ENCODE measurements at places on chromosomes 7 and 10.

GRCh38 chr10:99754670-99755069 is 22.6 kb downstream of the CUTC start:
- no peak for DNase-seq

- peak; percentile 44 for DNase-seq
Observed at GRCh38 chr10:133400624-133401424, 6.9 kb downstream of the MTG1 start.

- DNase-seq: no peak
Observed at GRCh38 chr7:105353752-105354328, 34.9 kb downstream of the SRPK2 start.

GRCh38 chr10:110872145-110872983 is 636 bp downstream of the PDCD4 start:
- DNase-seq: peak; percentile 47

DNA sequence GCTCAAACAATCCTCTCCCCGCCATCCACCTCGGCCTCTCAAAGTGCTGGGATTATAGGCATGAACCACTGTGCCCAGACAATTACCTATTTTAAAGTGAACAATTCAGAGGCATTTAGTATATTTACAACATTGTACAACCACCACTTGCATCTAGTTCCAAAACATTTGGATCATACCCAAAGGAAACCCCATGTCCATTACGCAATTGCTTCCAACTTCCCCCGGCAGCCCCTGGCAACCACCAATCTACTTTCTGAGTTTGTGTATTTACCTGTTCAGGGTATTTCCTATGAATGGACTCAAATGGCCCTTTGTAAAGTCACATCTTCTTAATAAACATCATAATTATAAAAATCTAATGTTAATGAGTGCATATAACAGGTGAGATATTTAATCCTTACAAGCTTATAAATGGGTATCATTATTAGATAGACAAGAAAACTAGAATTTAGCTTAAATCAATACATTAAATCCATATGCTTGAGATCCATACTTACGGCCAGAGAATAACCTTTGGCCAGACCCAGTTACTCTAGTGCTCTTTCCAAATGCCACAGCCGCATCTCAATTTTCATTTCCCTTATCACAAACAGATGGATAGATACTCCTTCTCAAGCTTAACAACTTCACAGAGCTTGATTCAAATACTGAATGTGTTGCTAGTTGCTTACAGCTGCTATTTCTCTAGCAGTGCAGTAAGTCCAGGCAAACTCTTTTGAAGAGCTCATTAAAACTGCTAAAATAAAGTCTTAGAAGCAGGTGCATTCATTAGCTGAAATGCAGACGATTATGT is 133.4 kb upstream of the MKLN1 start:
- no peak for DNase-seq

- DNase-seq: no peak
Observed at GRCh38 chr7:90957883-90958282, 306.4 kb upstream of the FZD1 start.

GRCh38 chr7:53602817-53603418 is 567.5 kb downstream of the POM121L12 start:
- no peak for DNase-seq

GRCh38 chr10:44478876-44479705 is 94.2 kb upstream of the CXCL12 start:
- DNase-seq: no peak

GRCh38 chr10:96488161-96488935 is 25.4 kb downstream of the TLL2 start:
- DNase-seq: no peak

DNA sequence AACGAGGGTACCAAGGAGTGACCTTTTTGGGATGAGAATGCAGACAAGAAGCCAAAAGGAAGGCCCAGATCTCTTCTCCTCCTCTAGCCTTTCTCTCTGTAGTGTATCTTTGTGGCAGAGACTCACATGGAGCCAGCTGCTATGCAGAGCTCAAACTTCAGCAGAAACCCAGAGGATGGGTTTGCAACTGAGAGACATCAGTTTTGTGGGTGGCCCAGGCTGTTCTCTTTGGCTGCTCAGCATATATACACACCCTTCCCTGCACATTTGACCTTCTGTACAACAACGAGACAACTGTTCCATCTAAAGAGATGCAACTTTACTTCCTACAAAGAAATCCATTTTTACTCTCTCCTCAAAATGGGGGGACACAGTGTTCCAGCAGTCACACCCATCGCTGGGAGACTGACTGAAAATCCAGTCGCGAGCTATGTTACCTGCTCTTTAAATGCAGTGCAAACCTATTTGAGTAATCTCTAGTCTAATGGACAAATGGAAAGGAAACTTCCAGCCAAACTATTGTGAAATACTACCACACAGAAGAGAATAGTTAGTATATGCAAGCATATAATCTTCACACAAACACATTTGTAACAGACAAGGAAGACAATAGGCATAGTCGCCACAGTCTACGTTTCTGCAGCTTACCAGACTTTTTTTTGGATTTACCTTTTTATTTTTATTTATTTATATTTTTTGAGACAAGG is 51.2 kb downstream of the GTF2I start:
- no peak for DNase-seq

DNA sequence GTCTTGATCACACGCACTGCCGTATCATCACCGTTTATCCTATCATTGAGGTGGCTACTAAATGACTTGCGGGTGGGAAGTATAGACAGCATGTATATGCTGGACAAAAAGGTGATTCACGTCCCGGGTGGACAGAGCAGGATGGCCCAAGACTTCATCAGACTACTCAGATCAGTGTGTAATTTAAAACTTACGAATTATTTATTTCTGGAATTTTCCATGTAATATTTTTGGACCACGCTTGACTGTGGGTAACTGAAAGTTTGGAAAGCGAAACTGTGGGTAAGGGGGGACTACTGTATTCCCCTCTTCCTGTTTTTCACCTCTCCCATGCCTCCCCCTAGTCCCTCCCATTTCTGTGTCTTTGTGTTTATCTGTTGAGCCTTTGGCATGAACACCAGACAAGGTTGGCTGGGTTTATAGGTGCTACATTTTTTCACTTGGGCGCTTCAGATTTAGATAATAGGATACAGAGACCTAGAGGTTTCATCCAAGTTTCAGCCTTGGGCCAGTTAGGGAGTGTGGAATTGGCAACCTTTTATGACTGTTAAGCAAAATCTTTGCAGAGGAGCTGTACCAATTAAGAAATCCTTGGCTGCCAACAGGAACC is 55.8 kb downstream of the RBM20 start:
- no peak for DNase-seq

- DNase-seq: no peak
Observed at GRCh38 chr10:58913717-58914116, 262.7 kb upstream of the PHYHIPL start.

- no peak for DNase-seq
Observed at GRCh38 chr7:134533288-134533771, 6.0 kb downstream of the AKR1B10 start.

- no peak for DNase-seq
Observed at GRCh38 chr10:93436591-93437085, 45.5 kb downstream of the MYOF start.

- DNase-seq: no peak
Observed at GRCh38 chr10:127182161-127182560, 14.2 kb downstream of the INSYN2A start.

DNA sequence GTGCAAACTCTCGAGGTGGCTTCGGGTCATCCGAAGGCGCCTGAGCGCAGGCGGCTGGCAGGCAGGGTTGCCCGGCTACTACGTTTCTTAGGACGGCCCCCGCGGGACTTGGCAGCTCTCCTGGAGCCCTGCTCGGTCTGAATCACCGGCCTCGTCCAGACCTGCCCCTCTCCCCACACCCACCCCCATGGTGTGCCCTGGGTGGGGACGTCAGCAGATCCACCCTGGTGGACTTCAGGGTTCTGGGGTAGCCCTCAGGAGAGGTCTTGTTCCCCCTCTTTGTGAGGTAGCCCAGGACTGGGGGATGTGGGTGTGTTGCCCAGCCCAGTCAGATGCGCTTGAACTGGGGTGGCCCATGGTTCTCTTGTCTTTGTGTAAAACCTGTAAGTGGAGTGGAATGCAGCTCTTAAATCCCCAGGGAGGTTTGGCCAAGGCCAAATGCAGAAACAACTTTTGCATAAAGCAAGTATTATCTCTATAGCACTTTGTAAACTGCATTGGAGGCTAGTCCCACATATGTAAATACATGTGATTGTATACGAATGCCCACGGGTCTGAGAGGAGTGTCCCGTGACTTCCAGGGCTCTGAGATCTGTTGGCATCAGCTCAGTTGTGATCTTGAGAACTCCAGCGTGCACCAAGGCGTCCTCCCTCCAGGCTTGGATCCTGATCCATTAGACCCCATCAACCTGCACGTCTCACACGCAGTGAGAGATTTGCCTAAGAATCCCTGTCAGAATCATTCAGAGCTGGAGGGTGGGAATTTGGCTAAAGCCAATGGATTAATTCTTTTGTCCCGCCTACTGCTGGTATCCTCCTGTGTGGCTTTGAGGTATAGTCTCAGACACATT is 1.8 kb downstream of the PFKFB3 start:
- DNase-seq: peak; percentile 50

DNA sequence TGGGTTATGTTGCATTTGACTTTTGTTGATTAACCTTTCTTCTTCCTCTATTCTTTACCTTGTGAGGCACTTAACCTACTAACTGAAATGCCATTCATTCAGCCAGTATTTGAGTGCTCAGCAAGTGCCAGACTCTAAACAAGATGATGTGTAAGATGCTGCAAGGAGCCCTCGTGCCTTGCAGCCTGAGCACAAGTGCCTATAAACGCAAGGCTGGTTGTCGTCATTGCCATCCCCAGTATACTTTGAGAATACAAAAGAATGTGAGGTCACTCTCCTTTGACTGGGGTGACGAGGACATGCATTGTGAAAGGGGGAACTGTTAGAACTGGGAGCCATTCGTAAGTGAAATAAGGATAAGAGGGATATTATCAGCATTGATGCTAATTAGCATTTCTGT is 103.0 kb downstream of the AUTS2 start:
- DNase-seq: no peak

GRCh38 chr7:86280150-86280549 is 363.6 kb upstream of the GRM3 start:
- no peak for DNase-seq

DNA sequence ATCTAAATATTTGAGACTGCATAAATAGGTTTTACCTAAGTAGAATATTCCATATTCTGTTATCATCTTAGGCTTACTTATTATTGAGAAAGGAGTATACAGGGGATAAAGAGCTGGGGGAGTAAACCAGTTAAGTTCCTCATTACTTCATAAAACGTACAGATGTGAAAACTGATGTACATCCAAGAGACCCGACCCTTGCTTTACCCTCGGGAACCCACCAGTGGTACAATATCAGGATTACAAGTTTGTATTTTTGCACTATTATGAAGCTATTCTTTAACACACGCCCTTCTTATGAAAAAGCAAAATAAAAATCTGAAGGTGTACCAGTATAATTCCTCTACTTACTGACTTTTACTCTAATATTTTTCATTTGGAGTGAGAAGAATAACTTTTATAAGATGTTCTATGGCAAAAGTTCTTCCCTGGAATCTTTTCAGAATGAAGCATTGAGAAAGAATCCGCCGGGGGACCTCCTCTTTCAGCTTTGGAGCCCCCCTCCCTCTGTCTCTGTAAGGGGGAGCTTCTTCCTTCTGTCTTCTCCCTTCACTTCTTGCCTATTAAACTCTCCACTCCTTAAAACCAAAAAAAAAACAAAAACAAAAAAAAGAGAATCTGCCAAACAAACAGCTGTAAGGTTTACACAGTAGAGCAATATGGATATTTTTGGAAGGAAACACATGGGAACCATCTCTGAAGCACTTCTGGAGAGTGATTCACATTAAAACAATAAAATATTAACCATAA is 550.0 kb downstream of the TNS3 start:
- no peak for DNase-seq

GRCh38 chr7:38052786-38053185 is 125.3 kb upstream of the STARD3NL start:
- no peak for DNase-seq

- DNase-seq: no peak
Observed at GRCh38 chr10:30026578-30026977, 32.8 kb downstream of the JCAD start.

DNA sequence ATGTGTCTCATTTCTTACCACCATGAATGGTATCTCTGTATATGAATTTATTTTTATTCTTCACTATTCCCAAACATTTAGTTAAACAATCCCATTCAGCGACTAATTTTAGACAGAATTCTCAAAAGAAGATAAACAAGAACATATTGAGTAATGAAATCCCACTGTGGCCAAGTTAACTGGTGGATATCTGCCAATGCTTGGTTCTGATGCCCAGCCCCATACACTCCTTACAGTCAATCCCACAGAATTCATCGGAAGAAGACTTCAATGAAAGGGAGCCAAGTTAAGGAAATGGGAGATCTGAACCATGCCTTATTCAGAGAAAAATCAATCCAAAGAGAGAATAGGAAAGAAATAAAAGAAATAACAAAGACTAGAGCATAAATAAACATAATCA is 518.0 kb downstream of the XPNPEP1 start:
- DNase-seq: no peak

- no peak for DNase-seq
Observed at GRCh38 chr7:8516976-8517375, 83.6 kb downstream of the NXPH1 start.

DNA sequence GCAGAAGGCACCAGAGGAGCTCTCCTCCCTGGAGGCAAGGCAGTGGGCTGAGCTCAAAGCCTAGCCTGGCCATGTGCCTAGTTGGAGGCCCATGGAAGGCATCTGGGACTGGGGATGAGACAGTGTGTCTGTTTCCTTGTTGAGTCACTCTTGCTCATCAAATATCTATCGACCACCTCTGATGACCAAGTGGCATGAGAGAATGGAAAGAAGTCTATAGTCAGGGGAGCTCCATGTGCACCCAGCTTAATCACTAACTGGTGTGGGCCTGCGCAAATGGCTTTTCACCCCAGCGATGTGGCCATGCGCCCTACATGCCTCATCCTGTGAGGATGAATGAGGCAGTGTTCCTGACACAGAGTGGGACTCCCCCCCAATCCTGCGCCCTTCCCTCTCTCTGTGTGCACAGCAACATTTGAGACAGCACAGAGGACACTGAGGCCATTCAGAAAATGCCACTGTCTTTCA is 229.9 kb downstream of the RPS24 start:
- DNase-seq: peak; percentile 67

GRCh38 chr10:82738592-82738991 is 863.6 kb downstream of the NRG3 start:
- DNase-seq: no peak

- DNase-seq: no peak
Observed at GRCh38 chr7:4663239-4664018, 18.7 kb upstream of the FOXK1 start.

DNA sequence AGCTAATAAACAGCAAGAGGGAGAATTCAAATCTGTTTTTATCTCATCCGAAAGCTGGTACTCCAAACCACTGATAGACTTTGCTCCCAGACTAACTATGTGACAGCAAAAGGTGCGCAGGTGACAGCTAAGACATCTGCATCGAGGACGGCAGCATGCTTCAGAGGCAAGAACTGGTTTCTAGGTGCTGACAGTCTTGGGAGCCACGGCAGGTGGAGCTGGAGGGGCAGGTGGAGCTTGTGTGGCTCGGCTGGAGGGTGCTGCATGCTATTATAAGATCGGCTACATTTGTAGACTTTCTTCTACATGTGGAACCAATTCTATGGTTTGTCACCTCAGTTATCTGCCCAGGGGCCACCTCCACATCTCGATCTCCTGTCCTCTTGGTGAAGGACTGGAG is 21.8 kb upstream of the MMP21 start:
- no peak for DNase-seq
